Stimulated activated naive CD4-positive, alpha-beta T cell treated with Interleukin-2 at 50 U/mL for 16 hours (primary cell): ENCODE measurements at places on chromosomes 7 and 10.

DNA sequence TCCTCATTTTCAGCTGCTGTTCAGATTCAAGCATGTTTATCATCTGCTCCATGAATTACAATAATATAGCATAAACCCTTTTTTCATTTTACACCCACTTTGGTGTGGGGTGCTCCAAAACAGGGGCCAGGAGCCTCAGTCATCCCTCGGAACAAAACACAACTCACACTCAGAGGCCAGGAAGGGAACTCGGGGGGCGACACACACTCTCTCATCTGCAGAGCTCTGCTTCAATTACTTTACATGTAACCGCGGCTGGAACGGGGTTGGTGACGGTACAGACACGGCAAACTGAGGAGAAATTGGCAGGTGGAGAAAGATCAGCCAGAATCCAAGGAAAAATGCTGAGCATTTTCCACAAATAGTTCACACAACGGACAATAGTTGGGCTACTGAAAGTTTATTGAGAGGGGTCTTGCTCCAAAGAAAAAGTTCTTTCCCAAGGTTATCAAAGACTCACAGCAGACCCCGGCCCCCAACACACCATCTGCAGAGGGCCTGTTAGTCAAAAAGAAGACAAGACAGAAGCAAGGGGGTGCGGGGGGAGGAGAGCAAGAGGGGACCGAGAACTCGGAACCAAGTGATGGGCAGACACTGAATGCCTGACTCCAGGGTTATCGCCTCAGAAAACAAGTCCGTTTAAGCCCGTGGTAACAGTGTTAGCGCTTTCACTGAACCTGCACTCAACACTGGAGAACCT is 20.5 kb downstream of the DIP2C start:
- DNase-seq: no peak

- DNase-seq: no peak
Measured at GRCh38 chr7:74482197-74482467, 28.4 kb downstream of the GTF2IRD1 start.

GRCh38 chr7:27606270-27607209 is 56.1 kb downstream of the HIBADH start:
- no peak for DNase-seq

DNA sequence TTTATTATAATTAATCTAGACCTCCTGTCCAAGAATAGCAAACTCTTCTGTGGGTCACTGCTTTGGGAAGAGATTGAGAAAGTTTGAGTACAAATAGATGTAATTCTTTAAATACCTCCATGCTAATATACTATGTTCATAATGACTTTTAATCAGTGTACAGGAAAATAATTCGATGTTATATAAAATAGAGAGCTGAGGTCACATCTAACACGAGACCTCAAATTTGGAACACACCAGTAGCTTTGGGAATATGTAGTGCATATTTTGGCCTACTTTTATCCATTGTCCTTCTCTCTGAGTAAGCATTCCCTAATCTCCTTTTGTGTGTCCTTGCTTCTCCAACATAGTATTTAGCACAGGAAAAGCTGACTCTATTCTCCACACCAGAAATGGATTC is 27.3 kb upstream of the CABCOCO1 start:
- DNase-seq: no peak

DNA sequence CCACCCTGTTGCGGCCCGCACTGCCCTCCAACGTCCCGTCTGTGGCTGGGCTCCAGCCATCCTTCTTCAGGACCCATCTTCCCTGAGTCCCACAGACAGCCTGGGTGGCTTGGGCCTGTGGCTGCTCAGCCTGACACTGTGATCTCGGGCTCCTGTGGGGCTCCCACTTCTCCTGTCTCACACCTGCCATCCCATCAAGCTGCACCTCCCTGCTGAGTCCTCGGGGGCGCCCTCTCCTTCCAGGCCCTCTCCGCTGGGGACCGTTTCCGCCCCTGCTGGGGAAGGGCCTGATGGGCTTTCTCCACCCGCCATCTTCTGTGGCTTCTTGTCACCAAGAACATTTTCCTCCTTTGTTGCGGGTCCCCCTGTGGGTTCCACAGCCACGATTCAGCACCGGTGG is 173.8 kb upstream of the PPP2R2D start:
- DNase-seq: no peak

- peak; percentile 65 for DNase-seq
Measured at GRCh38 chr10:133324198-133324792, 12.4 kb downstream of the CALY start.

DNA sequence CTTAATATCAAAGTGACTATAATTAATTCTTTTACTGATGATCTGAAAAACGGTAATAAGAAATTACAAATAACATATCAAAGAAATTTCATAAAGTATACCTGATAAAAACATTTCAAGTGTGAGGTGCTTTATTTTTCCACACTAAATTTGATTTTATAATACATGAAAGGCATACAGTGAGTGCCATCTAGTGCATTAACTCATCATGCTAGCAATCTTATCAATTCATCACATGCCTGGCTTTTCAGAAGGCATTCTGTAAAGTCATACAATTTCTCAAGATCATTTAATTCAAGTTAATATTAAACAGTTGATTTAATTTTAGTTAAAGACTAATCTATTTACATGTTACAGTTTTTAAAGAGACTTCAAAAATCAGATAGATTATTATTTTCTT is 1020.9 kb downstream of the GATA3 start:
- no peak for DNase-seq

GRCh38 chr7:91043186-91043585 is 221.0 kb upstream of the FZD1 start:
- DNase-seq: no peak

DNA sequence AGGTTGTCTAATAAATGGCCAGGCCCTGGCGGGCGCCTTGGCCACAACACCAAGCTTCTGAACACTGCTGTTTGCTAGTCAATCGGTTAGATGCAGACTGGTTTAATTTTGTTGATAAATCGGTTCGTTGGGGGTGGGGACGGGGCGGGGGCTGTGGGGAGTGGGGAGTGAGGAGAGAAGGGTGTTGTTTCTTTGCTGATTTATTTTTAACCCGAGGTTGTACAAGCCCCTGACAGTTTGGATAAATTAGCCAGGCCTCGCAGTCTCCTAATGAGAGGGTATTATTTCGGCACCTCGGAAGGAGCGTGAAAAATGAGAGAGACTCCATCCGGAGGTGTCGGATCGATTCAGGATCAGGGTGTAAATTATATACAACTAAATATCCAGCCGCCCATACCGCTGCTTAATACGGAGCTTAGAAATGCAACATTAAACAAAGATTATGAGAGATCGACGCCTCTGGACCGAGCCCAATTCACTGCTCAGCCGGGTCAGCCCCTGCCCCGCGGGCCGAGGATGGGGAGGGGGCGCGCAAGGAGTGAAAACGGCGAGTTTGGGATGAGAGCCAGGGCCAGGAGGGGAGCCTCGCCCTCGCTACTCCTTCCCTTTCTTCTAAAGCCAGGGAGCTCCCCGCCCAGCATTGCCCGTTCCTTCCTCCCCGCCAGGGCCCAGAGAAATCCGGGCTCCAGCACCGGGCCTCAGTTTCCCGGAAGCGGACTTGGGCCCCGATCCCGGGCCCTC is 8.0 kb downstream of the UNCX start:
- no peak for DNase-seq

GRCh38 chr7:139332697-139333359 is 8.3 kb upstream of the FMC1 start:
- no peak for DNase-seq

DNA sequence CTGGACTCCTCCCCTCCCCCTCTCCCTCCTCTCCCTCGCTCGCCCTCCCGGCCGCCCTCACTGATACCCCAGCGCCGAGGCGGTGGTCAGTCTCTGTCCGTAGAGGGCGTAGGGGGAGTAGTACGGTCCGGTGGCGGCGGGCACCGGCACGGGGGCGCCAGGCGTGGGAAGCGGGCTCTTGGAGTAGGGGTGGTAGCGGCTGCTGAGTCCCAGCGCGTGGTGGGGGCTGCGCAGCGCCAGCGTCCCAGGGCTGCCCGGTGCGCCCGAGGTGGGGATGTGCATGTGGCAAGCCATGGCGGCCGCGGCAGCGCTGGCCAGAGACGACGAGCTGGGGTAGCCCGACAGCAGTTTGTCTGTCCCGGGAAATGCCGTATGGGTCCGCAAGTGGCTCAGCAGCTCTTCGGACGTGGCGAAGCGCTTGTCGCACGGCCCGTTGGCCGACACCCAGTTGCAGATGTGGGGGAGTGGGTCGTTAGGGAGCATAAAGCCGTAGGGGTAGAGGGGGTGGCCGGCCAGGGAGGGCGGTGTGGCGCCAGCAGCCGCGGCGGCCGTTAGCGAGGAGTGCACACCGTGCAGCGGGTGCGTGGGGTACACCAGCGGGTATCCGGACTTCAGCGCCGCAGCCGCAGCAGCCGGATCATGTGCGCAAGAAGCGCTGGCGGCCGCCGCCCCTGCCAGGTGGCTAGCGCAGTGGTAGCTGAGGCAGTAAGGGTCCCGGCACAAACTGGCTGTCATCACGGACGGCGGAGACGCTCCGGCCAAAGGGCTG is 2.7 kb downstream of the ZNF503 start:
- DNase-seq: no peak

DNA sequence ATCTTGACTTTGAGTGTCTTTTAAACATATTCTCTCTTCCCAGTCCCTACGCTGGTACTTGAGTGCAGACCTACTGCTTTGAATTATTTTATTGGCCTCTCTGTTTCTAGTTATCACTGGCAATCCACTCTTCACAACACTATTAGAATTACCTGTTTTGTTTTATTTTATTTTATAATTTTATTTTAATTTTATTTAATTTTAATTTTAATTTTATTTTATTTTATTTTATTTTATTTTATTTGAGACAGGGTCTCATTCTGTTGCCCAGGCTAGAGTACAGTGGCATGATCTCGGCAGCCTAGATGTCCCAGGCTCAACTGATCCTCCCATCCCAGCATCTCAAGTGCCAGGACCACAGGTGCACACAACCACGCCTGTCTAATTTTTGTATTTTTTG is 6.8 kb downstream of the STK17A start:
- DNase-seq: no peak

DNA sequence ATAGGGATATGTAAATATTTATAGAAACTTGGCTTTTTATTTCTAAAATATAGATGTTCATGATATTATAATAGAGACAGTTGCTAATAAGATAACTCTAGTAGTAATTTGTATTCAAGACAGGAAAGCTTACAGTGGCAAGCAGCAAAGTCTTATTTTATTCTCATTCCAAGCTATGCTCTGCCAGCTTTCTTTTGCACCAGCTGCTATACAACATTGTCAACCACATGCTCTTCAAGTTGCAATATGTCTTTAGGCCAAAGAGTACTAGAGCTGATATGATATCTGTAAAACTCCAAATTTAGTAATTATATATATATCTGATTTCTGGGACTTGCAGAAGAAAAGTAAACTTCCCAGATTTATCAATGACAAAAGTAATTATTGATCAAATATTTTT is 350.1 kb downstream of the HGF start:
- no peak for DNase-seq

GRCh38 chr10:48241332-48241731 is 33.2 kb downstream of the FRMPD2 start:
- DNase-seq: no peak

DNA sequence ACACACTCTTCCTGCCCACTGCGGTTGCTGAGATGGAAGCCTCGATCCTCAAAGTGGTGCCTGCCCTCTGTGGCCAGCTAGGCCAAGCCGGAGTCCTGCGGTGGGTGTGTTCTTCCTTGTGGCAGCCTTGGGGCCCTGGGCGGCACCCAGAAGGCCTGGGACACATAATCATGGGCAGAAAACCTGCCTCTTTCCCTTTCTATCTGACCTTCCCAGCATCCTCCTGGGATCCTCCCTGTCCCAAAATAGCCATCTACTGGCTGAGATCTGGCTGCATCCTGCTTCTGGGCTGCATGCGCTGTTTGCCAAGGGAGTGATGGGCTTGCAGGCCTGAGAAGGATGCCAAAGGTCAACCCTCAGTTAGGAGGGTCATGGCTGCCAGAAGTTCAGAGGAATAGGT is 23.9 kb downstream of the COL13A1 start:
- DNase-seq: no peak

DNA sequence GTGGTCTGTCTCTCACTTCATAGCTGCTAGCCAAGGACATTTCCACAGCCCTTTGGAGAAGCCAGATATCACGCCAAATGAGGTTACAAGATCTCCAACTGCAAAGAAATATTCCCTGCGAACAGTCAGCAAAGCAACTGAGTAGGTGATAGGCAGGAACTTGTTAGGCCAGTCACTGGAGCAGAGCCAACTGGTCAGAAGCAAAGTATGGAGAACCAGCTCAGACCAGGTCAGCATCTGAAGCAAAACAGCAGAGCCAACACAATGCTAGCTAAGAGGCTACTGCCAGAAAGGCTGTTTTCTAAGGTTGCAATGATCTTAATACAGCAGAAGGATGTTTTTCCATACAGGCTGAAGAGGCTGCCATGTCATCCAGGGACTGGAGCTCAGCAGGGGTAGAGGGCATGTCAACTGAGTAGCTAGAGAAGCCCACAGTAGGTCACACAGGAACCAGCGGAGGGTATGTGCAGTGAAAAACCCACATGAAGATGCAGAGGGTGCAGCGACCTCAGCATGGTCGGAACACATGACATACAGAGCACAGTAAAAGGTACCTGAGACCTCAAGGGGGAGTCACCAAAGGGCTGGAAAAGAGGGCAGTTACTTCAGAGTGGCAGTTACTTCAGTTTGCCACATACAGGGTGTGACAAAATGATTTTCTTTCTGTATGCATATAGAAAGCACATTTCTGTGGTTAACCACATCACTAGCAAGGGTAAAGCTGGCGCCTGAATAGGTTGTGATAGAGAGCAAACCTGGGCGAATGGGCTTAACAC is 8.9 kb downstream of the SEC31B start:
- DNase-seq: peak; percentile 56

DNA sequence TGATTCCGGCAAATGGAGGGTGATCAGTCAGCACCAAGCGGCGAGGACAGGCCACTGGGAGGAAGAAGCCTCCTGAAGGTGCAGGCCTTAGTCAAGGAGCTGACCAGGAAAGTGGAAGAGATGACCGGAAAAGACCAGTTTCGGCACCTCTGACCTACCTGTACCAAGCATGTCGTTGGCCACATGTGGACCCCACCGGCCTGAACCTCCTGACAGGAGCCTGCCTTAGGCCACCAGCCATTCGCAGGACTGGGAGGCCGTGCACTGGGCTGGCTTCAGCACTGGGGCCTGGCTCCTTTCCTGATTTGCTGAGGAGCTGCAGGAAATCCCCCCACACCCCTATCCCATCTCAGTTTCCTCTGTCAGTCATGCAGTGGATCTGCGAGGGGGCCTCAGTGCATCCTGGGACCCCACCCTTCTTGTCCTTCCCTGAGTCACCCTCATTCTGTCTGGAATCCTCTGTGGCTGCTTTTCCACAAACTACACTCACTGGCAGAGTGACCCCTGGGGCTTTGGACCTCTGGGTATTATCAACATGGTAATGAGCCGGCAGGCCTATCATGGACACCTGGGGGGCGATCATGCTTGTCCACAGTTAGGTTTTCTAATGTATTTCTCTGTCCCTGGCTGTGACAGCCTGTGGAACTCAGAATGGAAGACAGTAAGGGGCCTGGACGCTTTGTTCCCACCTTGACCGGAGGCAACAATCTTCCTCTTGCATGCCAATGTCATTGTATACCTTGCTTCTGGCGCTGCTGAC is 33.0 kb downstream of the RAMP3 start:
- no peak for DNase-seq

GRCh38 chr7:69651101-69651590 is 52.9 kb downstream of the AUTS2 start:
- no peak for DNase-seq

DNA sequence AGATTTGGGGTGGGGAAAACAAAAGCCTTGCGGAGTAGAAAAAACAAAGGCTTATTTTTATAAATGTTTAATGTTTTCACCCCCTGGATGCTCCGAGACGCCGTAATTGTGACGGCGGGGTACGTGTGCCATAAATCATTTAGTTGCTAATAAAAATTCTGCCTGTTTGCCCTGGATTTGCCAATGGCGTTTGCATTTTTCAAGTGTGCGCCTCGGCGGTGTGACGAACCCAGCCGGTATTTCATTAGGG is 2.5 kb upstream of the TNRC18 start:
- no peak for DNase-seq
